ENCODE measurements at places on chromosomes 11 and 22. TPM values are rescaled to one million over a fixed set of nuclear protein-coding genes. Genes with fewer than 3 reads are reported as not detected.

GRCh38 chr11:88231894-88232482, 56.7 kb upstream of the RAB38 start:
- peak; percentile 29 for DNase-seq

DNA sequence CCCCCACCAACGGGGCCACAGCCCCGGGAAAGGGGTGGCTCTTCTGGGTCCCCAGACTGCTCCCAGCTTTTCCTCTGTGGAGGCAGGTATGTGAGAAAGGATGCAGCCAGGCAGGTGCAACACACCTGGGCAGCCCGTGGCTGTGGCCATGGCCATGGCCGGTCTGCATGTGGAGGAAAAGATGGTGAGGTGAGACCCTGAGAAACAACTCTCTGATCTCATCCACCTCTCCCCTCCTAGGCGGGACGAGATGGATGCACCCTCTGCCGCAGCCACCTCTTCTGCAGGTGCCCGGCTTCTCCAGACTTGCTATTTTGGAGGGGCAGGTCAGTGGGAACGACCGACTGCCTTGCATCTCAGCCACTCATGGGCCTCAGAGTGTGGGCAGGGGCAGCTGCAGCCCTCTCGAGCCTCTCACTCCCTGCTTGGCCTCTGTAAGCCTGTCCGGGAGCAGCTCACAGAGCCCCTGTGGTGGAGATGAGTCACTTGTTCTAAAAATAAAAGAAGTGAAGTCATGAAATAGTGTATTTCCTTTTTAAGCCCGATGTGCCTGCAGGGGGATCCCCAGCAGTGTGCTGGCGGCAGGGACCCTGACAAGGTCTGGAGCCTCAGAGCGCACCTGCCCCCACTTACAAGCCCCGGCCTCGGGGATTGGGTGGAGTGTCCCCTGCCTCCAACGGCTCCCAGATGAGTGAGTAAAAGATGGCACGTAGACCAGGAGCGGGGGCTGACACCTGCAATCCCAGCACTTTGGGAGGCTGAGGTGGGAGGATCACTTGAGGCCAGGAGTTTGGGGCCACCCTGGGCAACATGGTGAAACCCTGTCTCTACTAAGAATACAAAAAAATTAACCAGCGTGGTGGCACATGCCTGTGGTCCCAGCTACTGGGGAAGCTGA, 10.7 kb downstream of the SMIM38 start:
- no peak for DNase-seq

GRCh38 chr11:44244639-44245310, 65.2 kb downstream of the ALX4 start:
- no peak for DNase-seq

DNA sequence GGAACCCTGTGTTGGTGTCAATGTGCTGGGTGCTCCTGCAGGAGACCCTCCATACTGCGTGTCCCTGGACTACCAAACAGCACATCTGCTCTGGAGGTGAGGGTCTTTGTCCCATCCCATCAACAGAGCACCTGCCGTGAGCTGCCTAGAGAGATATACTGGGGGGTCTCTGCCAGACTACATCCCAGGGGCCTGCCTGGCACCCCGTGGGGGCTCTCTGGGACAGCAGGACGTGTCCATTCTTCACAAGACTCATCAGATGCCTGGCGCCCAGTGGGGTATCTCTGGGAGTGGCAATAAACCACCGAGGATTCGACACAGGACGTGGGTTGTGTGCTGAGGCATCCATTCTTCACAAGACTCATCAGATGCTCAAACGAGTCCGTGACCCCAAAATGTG, 42.7 kb downstream of the SHANK2 start:
- no peak for DNase-seq

The HBB gene
- 708 TPM for total RNA-seq

The CCDC87 gene
- 0.27 TPM for total RNA-seq
